Caki2 (cell line): ENCODE measurements at places on chromosomes 11 and 22. TPM values are rescaled to one million over a fixed set of nuclear protein-coding genes. Genes with fewer than 3 reads are reported as not detected.

TH gene
- not detected in 2 replicates for total RNA-seq

TMEM121B gene
- total RNA-seq: 0.14 and 0.17 TPM in 2 replicates

FBXO7 gene
- total RNA-seq: 136 and 145 TPM in 2 replicates

RIC8A gene
- total RNA-seq: 80.2 and 115 TPM in 2 replicates

MUC6 gene
- total RNA-seq: not detected in 2 replicates

MS4A3 gene
- not detected in 2 replicates for total RNA-seq

PICALM gene
- 52.2 and 116 TPM in 2 replicates for total RNA-seq

MRPL40 gene
- 117 and 138 TPM in 2 replicates for total RNA-seq

BIK gene
- 14.9 and 27.0 TPM in 2 replicates for total RNA-seq

ANGPTL5 gene
- total RNA-seq: not detected in 2 replicates

TSGA10IP gene
- total RNA-seq: not detected in 2 replicates

PDGFB gene
- total RNA-seq: 20.9 and 37.3 TPM in 2 replicates

ZNF280B gene
- 1.6 and 2.7 TPM in 2 replicates for total RNA-seq

CHEK1 gene
- total RNA-seq: 13.9 and 17.9 TPM in 2 replicates

EXPH5 gene
- 0.46 and 2.0 TPM in 2 replicates for total RNA-seq

MPZL3 gene
- 6.0 and 9.1 TPM in 2 replicates for total RNA-seq

OR52A1 gene
- total RNA-seq: not detected in 2 replicates

IRAG1 gene
- total RNA-seq: 0.23 and 0.30 TPM in 2 replicates

APOC3 gene
- total RNA-seq: not detected in 2 replicates

CCDC89 gene
- 0.30 TPM in 1 of 2 replicates, not detected in the other for total RNA-seq

LARGE1 gene
- total RNA-seq: 9.7 and 15.0 TPM in 2 replicates

MTMR3 gene
- total RNA-seq: 17.2 and 34.4 TPM in 2 replicates

RBMXL2 gene
- total RNA-seq: not detected in 2 replicates

INPPL1 gene
- 29.1 and 30.8 TPM in 2 replicates for total RNA-seq

PIK3IP1 gene
- total RNA-seq: 2.2 and 6.5 TPM in 2 replicates

NECTIN1 gene
- 0.52 and 1.1 TPM in 2 replicates for total RNA-seq

CD3E gene
- not detected in 2 replicates for total RNA-seq

TREH gene
- not detected in 2 replicates for total RNA-seq

OR2AG2 gene
- not detected in 2 replicates for total RNA-seq

PATE4 gene
- not detected in 2 replicates for total RNA-seq

IFITM1 gene
- total RNA-seq: 2.0 and 10.3 TPM in 2 replicates

OR51B4 gene
- total RNA-seq: not detected in 2 replicates

MB gene
- 2.5 and 5.3 TPM in 2 replicates for total RNA-seq

MRGPRE gene
- total RNA-seq: not detected in 2 replicates

CNTN5 gene
- total RNA-seq: 0.78 and 1.6 TPM in 2 replicates

HEPHL1 gene
- total RNA-seq: not detected in 2 replicates

MYOD1 gene
- not detected in 2 replicates for total RNA-seq

ALG12 gene
- 39.1 and 45.1 TPM in 2 replicates for total RNA-seq

FBLN1 gene
- total RNA-seq: 67.6 and 85.4 TPM in 2 replicates

RIN1 gene
- 24.5 and 28.4 TPM in 2 replicates for total RNA-seq

ANO5 gene
- 0.84 and 1.8 TPM in 2 replicates for total RNA-seq

P2RY6 gene
- total RNA-seq: 0.41 TPM in 1 of 2 replicates, not detected in the other

SERGEF gene
- 47.1 and 52.0 TPM in 2 replicates for total RNA-seq

NEFH gene
- total RNA-seq: not detected in 2 replicates

PKDREJ gene
- total RNA-seq: not detected in 2 replicates

SLC36A4 gene
- 3.7 and 4.9 TPM in 2 replicates for total RNA-seq

ANO9 gene
- total RNA-seq: not detected in 2 replicates

ZNF280A gene
- 3.0 and 3.1 TPM in 2 replicates for total RNA-seq

SMC1B gene
- total RNA-seq: 0.27 and 2.5 TPM in 2 replicates

PIH1D2 gene
- total RNA-seq: 0.49 and 11.4 TPM in 2 replicates

OR51F1 gene
- total RNA-seq: not detected in 2 replicates

DCDC1 gene
- not detected in 2 replicates for total RNA-seq

IL10RA gene
- not detected in 2 replicates for total RNA-seq
